ENCODE measurements at places on chromosomes 5 and 9.
A peak's percentile ranks its signal among the peaks of the same experiment; 100 is the strongest.

DNA sequence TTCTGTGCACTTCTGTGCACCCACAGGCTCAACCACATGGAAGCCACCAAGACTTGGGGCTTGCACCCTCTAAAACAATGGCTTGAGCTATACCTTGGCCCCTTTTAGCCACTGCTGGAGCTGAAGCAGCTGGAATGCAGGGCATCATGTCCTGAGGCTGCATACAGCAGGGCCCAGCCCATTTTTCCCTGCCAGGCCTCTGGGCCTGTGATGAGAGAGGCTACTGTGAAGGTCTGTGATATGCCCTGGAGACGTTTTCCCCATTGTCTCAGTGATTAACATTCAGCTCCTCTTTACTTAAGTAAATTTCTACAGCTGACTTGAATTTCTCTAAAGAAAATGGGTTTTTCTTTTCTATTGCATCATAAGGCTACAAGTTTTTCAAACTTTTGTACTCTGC, 134.0 kb upstream of the EGFLAM start:
- no peak for DNase-seq

- DNase-seq: no peak
Measured at GRCh38 chr9:110142868-110143481, 65.0 kb downstream of the C9orf152 start.

GRCh38 chr9:125881042-125881441, 133.9 kb downstream of the PBX3 start:
- DNase-seq: no peak

GRCh38 chr5:143916451-143916850, 104.5 kb downstream of the HMHB1 start:
- DNase-seq: no peak

DNA sequence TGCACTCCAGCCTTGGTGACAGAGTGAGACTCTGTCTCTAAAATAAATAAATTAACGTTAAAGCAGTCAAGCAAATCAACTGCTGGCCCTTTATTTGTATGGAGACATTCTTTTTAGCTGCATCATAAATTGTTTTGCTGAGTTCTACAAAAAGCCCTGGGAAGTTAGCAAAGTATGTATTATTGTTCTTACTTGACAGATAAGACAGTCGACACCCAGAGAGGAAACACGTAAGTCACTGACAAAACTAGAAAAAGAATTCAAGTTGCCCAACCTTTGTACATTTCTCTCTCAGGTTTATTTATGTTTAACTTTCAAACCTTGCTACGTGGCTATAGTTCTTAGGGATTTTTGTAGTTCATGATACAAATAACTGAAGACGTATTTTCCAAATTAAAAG, 40.4 kb upstream of the MACIR start:
- DNase-seq: no peak

DNA sequence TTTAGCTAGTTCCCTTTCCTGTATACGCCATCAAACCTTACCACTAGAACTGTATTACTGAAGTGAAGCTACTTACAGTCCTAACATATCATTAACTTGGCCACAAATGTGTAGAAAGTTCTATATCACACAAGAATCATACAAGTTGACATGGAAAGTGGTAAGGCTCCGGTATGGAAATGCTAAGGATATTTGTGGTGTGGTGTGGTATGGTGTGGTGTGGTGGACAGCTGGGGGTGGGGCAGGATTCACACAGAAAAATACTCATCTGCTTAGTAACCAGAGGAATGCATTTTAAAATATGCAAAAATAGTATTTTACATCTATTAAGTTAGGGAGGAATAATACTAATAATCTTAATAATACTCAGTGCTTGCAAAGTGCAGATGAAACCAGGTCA, 69.4 kb downstream of the TRPC7 start:
- no peak for DNase-seq

DNA sequence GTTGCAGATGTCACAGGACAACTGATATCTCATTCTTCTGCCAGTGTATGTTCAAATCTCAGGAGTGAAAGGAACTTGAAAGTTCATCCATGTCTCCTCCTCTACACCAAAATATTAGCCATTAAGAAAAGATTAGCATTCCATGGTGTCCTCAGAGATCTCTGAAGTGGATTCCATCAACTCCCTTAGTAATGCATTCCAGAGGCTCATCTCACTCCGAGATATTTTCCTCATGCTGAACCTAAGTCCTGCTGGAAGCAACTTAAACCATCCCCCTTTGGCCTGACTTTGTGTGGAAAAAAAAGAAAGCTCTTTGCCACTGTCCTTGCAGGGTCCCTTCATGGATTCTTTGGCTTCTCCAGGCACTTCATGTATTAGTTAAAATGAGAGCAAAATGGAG, 155.7 kb upstream of the ZNF462 start:
- no peak for DNase-seq

GRCh38 chr9:130929571-130930038, 9.4 kb downstream of the FIBCD1 start:
- DNase-seq: no peak

GRCh38 chr5:150085950-150086715, at the start of gene CSF1R:
TSS of gene CSF1R (minus strand) at chr5:150086554. CDS start at chr5:150086427, 127 bp downstream.
- DNase-seq: no peak

GRCh38 chr5:96577909-96578308, 84.3 kb upstream of the CAST start:
- no peak for DNase-seq

- DNase-seq: no peak
Measured at GRCh38 chr9:8576741-8577140, 777.2 kb upstream of the DMAC1 start.

DNA sequence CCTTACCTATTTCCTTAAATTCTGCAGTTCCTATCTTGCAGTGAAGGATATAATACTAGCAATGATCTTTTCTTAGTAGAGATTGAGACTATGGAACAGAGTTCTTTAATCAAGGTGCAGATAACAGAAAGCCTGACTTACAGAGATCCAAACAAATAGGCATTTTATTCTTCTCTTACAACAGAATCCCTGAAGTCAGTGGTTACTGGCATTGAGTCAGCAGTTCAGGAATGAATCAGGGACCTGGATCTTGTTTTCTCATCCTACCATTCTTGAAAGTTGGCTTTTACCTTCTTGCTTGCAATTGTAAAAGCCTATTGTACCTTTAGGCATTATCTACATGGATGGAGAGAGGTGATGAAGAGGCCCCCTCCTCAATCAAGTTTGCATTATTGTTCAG, 47.5 kb upstream of the TLE4 start:
- no peak for DNase-seq

- DNase-seq: no peak
Measured at GRCh38 chr5:132411304-132412013, 41.9 kb downstream of the SLC22A5 start.

- no peak for DNase-seq
Measured at GRCh38 chr5:67164856-67165525, 31.6 kb downstream of the CD180 start.

DNA sequence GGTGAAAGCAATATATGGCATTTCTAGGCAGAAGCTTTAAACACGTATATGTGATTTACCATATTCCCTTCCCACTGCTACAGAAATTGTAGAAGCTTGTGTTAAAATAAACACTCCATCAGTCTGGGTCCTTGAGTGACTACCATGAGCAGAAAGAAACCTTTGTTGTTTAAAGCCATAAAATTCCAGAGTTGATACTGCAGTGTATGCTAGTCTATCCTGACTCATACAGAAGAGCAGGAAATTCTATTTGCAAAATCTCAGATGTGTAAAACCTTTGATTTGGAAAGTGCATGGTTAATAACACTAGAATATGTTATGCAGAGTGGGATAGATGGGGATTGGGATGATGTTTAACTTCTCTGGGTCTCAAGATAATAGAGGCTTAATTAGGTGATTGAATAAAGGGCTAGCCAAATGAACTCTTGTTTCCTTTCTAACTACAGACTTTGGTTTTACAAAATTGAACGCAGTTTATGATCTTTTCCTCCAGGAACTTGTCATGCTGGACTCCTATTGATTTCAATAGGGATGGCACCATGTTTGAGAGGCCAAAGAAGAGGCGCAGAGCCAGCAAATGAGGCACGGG, 282.7 kb upstream of the VLDLR start:
- no peak for DNase-seq

GRCh38 chr5:146048994-146049703, 56.2 kb downstream of the PLAC8L1 start:
- DNase-seq: peak; percentile 63

GRCh38 chr9:81575956-81576355, 113.4 kb downstream of the TLE1 start:
- DNase-seq: no peak

- no peak for DNase-seq
Measured at GRCh38 chr5:125210242-125210947, 464.0 kb upstream of the ZNF608 start.

GRCh38 chr9:127241354-127241753, 23.2 kb upstream of the GARNL3 start:
- no peak for DNase-seq

- DNase-seq: no peak
Measured at GRCh38 chr5:89338935-89339334, 456.0 kb upstream of the MEF2C start.

DNA sequence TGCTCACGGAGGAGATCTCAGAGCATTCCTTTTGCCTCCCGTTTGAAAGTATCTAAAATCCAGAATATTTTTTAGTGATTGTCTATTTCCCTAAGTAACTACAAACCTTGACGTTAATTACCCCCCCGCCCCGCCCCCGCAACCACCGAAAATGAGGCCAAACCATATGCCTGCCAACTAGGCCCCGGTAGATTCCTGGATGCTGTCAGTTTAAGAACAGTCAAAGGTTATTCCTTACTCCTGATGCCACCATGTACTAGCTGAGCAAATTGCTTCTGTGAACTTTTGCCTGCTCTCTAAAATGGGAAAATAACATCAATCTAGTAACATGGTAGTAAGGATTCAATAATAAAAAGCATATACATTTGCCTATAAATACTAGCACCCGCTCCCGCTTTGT, 244.8 kb downstream of the SAXO1 start:
- no peak for DNase-seq

DNA sequence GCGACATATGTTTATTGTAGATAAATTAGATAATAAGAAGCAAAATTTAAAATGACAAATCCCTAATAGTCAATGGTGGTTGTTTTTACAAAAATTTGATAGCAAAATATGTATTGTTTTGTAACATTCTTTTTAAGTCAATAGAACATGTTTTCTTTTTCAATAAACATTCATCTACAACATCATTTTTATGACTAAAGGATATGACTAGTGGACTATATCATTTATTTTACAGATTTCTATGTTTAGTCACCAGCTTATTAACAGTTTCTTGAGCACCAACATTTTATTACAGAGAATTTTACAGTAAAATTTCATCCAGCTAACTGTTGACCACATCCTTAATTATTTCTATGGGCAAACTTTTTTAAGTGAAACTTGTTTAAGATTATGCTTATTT, 114.7 kb upstream of the IL7R start:
- DNase-seq: no peak

DNA sequence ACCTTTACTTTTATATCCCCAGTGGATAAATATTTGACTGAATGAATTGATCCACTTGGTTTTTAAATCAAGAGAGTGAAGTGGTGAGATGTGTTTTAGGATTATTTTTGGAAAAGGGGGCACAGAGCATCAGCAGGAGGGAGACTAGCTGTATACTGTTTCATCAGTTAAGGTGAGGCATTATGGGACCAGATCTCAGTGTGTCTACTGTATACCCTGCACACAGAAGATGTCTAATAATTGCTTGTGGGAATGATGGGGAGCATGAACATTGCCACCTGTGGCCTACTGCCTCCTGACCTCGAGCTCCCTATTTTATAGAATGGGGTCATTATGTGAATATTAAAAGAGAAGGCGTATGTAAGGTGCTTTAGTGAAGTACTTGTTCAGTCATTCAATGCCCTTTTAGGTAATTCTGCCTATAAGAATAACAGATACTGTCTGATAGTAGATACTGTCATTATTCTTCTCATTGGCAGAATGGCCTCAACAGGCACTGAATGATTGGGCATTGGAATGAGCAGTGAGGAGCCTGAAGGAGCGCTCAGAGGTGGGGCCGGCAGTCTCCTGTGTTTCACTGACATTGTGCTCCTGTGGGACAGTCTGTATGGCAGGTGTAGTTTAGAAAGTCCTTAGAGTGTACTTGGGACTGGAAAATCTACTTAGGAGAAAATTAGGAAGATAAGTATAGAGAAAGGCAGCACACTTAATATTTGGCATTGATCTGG, 47.4 kb upstream of the FAM120AOS start:
- DNase-seq: no peak

GRCh38 chr5:71834601-71835000, 115.5 kb downstream of the CARTPT start:
- no peak for DNase-seq

- DNase-seq: no peak
Measured at GRCh38 chr5:138096997-138097828, 13.4 kb downstream of the WNT8A start.

DNA sequence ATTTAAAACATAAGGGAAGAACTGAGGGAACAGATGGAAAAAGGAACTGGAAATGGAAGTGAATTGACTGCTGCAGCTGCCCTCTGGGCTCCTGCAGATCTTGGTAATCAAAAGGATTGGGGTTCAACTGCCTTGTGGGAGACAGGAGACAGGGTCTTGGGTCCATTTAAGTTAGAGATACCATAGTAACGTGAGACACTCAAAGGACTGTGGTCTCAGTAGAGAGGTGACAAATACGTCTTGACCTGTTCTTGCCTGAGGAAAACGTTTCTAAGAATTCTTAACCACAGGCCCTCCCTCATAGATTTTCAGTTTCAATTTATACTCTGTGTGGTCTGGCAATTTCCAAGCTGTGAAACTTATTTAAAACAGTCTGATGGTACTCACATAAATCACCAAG, 100.8 kb upstream of the DHFR start:
- DNase-seq: no peak

- DNase-seq: no peak
Measured at GRCh38 chr9:89792189-89793123, 187.6 kb downstream of the GADD45G start.

DNA sequence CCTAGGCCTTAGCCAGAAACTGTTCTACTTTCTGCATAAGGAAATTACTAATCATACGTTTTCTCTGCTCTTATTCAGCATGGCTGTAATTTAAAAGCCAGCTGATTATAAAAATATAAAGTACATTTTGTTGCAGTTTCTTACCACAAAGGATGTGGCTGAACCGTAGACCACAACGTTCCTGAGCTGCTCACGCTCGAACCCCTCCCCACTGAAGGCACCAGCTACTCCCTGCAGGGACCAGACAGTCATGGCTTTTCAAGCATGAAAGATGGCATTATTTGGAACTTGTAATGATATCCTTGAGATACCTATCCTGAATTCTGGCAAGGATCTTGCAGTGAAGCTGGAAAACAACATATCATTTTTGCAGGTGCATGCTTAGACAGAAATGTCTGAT, 91.8 kb upstream of the DMRT1 start:
- no peak for DNase-seq

- no peak for DNase-seq
Measured at GRCh38 chr9:18365651-18366050, 108.3 kb upstream of the ADAMTSL1 start.

GRCh38 chr5:138869763-138870500, 5.2 kb downstream of the LRRTM2 start:
- no peak for DNase-seq

DNA sequence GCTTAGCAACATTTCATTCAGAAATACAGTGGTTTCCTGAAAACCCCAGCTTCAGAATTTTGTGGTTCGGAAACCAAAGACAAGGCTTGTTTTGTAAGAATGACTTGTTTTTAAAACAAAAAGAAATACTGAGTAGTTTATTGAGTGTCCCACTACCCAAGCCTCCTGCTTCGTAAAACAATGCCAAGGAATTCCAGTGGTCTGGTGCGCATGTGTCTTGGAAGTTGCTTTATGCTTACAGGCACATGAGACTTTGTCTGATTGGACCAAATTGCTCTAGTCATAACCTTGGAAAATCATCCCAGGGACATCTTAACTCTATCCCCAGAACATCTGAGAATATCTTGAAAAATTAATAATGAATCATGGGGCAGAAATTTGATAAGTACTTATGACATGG, 77.1 kb upstream of the FST start:
- DNase-seq: no peak

Data from left renal pelvis (tissue), 4 donors.